ENCODE measurements at places on chromosomes 7 and 10.

DNA sequence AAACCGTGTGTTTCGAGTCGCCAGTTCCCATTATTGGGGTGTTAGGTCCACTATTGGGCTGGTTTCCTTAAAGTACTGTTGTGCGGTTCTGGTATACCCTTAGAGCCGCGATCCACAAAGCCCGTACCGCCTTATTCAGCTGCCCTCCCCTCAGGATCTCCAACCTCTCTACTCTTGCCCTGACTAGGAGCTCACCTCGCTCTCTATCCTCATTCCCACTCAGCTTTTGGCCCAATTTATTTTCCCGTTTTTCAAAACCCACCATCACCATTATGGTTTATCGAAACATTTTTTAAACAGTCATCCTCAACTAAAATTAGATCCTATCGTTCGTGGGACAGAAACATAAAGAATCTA is 461 bp upstream of the ETV1 start:
- DNase-seq: no peak

GRCh38 chr7:78218876-78219275 is 420.3 kb downstream of the PHTF2 start:
- no peak for DNase-seq

DNA sequence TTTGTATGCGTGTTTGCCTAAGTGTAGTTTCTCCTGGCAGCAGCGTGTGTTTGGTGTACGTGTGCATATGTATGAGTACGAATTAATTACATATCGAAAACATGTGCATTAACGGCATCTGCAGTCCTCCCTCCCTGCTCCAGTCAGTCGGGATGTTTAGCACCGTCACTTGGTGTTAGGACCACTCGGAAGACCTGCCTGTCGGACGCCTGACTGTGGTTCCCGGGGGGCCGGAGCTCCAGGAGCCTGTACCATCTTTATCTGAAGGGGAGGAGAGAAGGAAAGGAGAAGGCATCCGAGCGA is 1.1 kb upstream of the CNTNAP2 start:
- no peak for DNase-seq

DNA sequence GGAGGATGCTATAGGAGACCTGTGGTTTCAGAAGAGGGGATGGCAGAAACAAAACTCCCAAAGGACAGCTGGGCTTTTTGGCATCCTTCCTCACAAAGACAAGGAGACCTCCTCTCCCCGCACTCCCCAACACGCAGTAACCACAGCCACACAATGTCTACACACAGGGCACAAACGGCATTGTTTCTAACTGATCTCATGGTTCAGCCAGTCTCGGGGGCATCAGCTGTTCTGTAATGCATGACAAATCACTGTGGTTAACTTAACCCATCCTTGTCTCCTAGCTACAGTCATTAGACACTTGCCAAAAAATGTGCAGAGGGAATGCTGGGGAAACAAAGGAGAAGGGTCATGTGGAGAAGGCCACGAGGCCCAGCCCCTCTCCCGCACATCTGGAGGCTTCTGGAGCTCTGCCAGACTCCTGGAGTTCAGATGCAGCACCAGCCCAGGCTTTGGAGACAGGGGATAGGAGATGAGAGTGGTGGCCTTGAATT is 7.6 kb upstream of the ADAMTS14 start:
- DNase-seq: no peak

DNA sequence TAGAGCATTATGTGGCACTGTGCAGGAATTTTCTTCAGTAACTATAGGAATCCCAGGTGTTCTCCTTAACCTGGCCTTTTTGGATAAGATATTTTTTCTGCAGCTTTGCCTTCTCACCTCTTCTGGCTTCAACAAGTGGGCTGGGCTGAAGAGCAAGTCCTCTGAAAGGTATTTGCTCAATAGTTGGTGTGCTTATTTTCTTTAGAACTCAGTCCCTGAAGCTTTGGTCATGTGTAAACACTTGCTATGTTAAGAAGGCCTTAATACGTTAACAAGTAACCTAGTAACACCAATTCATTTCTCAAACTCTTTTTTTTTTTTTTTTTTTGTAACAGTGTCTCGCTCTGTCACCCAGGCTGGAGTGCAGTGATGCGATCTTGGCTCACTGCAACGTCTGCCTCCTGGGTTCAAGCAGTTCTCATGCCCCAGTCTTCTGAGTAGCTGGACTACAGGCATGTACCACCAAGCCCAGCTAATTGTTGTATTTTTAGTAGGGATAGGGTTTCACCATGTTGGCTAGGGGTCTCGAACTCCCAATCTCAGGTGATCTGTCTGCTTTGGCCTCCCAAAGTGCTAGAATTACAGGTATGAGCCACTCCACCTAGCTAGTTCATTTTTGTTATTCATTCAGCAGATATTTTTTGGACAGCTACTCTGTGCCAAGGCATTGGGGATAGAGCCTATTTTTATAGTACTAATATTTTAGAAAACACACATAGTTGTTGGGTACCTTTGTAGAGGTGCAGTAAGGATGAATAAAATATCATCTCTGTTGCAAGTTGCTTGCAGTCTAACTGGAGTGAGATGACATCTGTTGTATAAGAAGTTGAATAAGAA is 164.6 kb downstream of the SND1 start:
- no peak for DNase-seq

DNA sequence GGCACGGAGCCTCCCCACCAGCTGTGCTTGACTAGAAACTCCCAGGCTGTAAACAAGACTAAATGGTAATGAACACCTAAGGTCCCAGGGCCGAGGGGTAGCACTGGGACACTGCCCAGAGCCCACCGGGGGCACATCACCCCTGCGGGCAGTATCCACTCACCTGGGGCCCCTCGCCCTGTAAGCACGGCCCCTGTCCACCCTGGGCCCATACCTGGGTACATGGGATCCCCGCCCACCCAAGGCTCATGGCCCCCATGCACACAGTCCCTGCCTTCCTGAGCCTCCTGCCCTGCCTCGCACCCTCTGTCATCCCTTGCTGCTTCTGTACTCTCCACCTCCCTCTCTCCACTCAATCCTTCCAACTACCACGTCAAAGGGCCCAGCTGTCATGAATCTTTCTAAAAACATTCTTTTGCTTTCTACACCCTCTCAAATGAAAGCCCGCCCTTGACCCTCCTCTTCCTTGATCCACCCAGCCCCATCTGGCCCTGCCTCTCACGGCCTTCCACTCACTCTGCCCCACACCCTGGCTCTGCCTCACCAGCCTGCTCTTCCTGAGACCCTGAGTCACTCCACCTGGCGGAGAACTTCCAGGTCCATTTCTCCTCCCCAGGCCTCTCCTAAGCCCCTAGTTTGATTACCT is 173.1 kb downstream of the PARD3 start:
- DNase-seq: no peak

GRCh38 chr7:86784765-86785164 is 141.1 kb downstream of the GRM3 start:
- DNase-seq: no peak

- no peak for DNase-seq
Measured at GRCh38 chr7:137354396-137354795, 10.9 kb upstream of the PTN start.
